Stimulated activated CD8-positive, alpha-beta memory T cell treated with anti-CD3 and anti-CD28 coated beads, Interleukin-4, amount 100 ng/mL, for 24 hours (primary cell): ENCODE measurements at places on chromosomes 12 and 14.
A peak's percentile ranks its signal among the peaks of the same experiment; 100 is the strongest.

- no peak for DNase-seq
These were observed 51.6 kb downstream of the CAND1 start for GRCh38 chr12:67320614-67321295.

- no peak for DNase-seq
These were observed 27.5 kb downstream of the GSG1 start for GRCh38 chr12:13075786-13076570.

- DNase-seq = no peak
These were observed 80.1 kb upstream of the ALG10 start for GRCh38 chr12:33942172-33942571.

GRCh38 chr14:24307575-24308341 is at the start of gene CIDEB:
Gene CIDEB, minus strand, starts transcription at chr14:24307977. Its CDS starts 119 bp downstream, at chr14:24307858.
- peak; percentile 38 for DNase-seq

- DNase-seq = no peak
These were observed 5.2 kb downstream of the CALM1 start for GRCh38 chr14:90402016-90402415.

DNA sequence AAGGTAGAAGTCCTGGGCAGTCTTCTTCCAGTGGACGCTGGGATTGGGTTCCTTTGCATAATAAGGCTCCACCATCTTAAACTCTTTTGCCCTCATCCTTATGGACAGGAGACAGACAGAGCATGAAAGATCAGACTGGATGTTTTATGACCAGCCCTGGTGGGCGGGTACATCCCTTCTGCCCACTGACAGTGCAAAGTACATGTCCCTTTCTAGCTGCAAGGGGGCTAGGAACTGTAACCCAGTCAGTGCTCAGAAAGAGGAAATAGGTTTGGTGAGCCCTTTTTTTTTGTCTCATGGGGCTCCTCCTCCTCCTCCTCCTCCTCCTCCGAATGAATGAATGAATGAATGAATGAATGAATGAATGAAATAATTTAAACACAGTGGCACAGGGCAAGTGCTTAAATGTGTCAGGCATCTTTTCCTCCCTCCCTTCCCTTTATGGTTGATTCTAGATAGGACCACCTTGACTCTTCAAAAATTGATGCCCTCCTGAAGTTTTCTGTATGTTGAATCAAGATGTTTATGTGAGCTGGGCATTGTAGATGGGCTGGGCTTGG is 36.4 kb upstream of the HNF1A start:
- no peak for DNase-seq

DNA sequence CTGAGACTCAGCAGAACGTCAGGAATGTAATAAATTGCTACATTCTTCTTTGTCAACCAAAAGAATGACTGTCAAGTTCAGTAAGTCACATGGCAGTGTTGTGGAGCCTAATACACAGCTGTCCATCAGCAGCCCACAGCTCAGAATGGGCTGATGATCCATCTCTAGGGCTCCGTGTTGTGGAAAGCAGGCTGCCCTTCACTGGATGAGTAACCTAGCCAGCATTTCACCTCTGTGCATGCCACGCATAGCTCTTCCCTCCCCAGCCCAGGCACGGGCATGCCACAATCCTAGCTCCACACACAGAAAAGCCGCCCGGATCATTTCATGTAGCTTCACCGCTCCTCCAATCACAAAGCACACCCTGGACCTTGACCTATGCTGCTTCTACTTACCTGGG is 878.0 kb upstream of the TMEM132C start:
- DNase-seq = no peak

DNA sequence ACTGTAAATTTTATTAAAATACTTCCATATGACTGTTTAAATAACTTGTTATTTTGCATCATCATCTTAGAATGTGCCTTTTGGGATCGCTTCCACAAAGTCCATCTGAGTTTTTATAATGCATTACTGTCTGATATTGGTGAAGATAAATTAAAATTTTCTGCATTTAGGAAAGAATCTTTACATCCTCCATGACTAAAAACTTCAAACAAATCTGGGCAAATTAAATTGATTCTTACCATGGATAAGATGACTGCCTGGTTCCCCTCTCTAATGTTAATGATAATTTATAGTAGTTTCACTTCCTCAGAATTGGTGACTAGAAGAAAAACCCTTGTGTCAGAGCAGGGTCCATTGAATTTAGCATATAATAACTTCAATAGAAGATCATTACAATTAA is 94.7 kb upstream of the SLC38A4 start:
- DNase-seq = no peak

DNA sequence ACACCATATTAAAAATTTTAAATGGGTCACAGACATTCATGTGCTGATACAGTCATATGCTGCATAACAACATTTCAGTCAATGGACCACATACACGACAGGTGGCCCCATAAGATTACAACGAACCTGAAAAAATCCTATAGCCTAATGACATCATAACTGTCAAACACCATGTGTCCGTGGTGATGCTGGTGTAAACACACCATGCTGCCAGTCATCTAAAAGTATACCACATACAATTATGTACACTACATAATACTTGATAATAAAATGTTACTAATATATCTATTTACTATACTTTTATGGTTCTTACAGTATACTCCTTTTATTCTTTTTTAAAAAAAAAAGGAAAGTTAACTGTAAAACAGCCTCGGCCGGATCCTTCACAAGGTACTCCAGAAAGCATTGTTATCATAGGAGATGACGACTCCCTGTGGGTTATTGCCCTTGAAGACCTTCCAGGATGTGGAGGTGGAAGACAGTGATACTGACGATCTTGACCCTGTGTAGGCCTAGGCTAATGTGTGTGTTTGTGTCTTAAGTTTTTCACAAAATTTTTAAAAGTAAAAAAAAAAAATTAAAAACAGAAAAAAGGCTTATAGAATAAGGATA is 5.0 kb upstream of the TDG start:
- no peak for DNase-seq

DNA sequence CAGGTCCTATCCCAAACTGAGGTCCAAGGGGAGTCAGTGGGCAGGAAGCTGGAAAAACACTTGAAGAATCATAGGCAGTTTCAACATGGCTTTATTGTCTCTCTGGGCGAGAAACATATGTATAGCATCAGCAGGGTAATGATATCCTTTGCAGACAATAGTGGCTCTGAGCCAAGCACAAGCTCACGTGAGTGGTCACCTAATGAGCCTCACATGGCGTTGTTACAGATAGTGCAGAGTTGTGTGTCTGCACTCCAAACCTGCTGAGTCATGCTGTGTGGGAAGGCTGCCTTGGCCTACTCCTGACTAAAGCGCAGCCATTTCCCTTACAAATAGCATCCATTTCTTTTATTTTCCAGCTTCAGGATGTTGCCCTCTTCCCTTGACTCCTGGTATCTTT is 105.2 kb upstream of the SYT1 start:
- no peak for DNase-seq

DNA sequence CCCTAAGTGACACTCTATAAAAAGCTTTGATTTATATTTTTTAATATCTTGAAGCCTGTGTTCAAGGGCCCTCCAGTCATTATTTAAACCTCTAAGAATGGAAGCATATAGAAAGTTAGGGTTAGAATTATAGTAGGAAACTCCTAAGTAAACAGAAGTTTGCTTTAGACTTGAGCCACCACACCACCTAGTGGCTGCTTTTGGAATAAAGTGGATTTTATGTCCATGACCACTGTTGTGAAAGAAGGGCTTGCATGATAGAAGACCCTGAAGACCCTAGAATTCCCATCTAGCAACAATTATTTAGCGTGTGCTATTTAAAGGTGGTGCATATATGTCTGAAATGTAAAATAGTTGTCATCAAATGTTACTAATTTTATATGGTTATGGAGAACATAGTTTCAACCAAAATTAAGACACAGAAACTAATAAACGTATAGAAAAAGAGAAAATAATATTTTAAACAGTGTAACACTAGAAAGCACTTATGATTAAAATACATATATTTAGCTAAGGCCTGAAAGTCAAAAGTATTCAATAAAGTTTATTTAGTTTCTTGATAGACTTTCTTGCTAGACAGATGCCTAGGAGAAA is 21.3 kb downstream of the LRRIQ1 start:
- DNase-seq = no peak

DNA sequence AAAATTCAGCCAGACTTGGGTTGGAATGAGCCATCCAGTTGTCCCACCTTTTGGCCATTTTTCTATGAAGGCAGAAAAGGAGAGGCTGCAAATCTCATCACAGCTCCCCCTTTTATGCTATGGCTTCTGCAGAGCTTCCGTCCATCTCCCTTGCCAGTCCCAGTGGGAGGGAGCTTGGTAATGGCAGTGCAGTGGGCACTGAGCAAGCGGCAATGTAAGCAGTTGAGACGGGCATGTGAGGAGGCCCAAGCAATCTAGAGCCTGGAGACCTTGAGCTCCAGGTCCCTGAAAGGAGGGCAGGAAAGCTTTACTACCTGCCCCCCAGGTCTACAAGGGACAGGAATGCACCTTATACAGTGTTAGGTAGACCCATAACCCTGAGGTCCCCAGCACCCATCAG is 73.1 kb downstream of the CRACR2A start:
- no peak for DNase-seq

DNA sequence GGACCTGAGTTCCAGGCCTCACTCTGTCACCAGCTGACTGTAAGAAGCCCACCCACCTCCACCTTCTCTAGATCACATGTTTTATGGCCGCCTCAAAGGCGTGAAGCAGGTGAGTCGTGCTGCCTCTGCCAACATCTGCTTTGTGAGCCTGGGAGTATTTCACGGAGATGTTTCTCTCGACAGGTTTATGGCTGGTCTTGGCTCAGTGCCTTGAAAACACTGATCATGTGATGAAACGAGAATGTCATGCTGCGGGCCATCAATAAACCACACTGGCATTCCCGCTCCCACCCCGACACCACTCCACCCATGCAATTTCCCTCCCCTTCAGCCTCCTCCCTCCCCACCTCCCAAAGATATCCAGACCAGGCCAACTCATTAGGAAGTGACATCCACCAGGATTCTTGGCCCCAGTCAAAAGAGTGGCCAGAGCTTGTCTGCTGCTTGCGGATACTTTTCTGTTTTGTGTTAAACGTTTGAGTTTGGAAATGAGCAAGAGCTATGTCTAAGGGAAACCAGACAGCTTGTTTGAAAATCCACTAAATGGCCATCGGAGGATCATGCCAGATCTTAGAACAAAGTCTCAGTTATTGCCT is 53.8 kb upstream of the NTF3 start:
- no peak for DNase-seq

DNA sequence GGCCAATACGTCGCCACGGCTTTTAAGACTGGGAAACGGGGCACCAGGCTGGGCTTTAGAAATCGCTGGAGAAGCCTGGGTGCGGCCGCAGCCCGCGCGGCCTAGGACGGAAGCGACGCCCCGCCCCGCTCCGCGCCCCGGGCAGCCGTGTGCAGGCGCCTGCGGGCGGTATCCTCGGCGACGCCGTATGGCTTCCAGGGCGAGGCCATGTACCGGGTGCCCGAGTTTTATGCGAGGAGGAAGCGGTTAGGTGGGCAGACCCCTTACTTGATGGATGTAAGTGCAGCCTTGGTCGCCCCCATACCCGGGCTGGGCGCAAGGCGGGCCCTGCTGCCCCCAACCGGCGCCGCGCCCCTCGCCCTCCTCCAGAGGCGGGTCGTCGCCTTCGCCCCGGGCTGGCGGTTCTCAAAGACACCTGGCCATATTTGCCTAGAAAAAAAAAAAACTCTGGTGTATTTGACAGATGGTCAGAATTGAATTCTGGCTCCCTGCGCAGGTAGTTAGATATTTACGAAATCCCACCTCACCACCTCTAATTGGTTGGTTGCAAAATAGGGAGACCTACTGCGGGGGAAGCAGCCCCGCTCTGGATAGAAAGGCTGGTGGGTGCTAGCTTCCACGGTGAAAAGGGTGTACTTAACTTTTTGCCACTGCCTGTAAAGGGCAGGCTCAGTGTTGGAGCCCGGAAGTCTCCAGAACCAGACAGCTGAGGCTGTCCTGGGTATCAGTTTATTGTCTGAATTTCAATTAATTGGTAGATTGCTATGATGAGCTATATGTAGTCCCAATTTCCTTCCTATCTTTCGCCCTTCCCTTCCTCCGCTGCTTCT is at the start of gene PPP1R36:
PPP1R36 (plus strand) TSS at position 171 of the 830 bp plus-strand sequence; CDS start at position 208, 37 bp downstream.
- DNase-seq = peak; percentile 24

DNA sequence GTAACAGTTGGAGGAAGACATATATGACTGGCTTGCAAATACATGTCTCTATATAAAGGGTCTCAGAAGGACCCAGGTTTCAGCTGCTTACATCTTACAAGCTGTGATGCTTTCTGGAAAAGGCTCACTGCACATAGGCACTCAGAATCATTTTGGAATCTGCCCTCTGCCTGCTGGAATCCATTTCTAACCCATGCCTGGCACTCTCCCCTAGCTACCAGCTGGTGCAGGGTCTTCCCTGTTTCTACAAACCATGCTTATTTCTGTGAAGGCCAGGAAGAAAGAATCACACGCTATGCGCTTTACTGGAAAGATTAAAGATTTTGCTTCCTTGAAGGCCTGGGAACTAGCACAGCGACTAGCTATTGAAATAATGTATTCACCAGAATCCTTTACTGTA is 151.3 kb downstream of the DICER1 start:
- DNase-seq = no peak

GRCh38 chr14:97164021-97164420 is 366.8 kb downstream of the VRK1 start:
- no peak for DNase-seq

DNA sequence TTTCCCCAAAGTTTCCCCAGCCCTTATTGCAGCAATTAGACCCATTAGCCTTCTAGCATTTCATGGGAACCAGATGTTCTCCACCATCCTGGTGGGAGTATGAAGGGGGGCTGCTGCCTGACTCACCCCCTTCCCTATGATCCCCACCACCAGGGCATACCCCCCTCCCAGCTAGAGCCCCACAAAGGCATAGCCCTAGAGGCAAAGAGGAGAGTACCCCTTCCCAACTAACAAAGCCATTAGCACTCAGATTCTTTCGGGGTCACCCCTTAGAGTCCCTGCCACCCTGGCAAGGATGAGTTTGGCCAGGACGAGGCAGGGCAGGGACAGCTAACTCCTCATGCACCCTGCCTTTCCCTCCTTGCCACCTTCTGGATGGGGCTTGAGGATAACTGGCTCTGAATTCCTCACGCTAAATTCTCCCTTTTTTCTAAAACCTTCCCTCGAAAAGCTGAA is 9.2 kb downstream of the RARG start:
- no peak for DNase-seq

- DNase-seq = no peak
These were observed 30.2 kb downstream of the MSRB3 start for GRCh38 chr12:65308601-65309071.

DNA sequence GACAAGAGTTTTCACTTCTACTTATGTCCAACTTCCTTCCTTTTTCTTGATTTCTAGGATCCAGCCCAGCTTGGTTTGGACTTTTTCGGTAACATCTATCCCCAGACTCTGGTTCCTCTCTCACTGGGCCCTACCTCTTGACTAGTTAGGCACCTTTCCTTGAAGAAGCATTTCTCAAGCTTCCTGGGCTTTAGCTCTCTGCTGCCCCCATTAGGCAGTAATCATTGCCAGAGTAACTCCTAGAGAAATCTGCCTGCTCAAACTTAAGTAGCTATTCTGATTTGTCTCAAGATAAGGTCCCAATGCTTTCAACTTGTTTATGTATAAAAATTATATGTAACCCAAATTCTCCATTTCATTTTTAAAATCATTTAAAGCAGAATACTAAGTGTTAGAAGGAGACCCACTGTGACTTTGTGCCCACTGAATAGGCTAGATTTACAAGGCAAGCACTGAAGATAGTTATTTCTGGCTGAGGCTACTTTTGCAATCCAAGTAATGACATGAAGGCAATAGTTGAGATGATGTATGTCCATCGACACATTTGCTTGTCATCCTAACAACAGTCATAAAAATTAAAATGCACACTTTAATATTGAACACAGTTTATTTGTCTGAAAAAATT is 275.0 kb upstream of the G2E3 start:
- no peak for DNase-seq
